ENCODE measurements at places on chromosomes 7 and 10.

DNA sequence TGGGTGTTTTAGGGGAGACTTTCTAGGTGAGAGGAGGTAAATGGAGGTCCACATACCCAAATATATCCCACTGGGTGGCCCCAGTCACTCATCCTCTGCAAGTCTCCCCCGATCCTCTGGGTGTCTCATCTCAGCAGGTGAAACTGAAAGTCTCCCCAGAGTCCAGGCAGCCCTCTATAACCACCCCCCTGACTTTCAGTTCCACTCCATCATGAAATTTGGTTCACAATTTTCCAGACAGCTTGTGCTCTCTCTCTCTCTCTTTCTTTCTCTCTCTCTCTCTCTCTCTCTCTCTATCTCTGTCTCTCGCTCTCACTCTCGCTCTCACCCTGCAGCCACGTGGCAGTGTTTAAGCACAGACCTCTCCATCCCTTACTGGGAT lies 56.7 kb upstream of the ELN start:
- no peak for DNase-seq

DNA sequence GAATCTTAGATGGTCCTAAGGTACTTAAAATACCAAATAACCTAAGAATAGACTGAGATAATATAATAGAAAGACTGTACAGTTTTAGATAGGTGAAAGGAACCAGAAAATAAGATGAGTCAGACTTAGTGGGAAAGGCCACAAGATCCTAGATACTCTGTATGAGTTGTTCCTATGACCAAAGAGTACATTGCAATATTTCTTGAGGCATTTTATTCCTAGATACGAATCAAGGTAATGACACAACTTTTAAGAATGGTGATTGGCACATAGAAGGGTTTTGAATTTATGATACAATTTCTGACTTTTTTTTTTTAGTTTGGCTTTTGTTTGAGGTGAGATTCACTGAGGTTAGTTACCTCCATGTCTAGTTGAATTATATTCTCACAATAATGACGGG lies 30.2 kb downstream of the MGAM start:
- no peak for DNase-seq

DNA sequence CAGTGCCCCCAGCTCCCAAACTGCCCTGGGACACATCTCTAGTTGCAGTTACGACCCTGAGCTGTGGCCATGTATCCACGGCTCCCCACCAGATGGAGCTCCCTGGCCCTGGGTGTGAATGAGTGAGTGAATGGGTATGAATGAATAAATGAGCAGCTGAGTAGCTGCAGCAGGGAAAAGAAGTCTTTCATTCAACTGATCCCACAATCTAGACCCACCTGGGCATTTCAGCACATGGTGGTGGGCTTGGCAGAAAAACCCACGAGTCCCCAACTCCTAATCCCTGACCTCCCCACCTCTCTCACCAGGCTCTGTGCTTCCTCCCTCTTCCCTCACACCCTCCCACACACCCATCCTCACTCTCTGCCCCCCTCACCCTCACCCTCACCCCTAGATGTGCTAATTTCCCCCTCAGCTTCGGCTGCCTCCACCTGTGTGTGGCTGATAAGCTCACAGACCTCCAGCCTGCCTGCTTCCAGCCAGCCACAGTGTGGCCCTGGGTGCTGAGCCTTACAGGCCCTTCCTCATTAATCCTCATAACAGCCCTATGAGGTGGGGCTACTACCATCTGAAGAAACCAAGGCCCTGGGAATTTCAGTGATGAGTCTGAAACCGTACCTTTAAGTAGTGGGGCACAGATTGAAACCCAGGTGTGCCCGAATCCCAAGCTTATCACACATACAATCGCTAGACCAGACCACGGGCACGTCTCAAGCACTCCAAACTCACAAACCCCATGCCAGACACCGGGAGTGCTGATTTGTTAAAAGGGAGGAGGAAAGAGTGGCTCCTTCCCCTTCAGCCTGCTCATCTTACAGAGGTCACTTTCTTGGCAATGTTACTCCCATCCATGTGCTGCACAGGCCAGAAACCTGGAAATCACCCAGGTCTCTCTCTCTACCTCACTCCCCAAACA lies 2.2 kb upstream of the ATP6V1F start:
- DNase-seq: no peak

- DNase-seq: no peak
Measured at GRCh38 chr7:3260401-3260715, 40.7 kb upstream of the SDK1 start.

GRCh38 chr10:132149917-132150316 lies 36.8 kb upstream of the DPYSL4 start:
- no peak for DNase-seq

DNA sequence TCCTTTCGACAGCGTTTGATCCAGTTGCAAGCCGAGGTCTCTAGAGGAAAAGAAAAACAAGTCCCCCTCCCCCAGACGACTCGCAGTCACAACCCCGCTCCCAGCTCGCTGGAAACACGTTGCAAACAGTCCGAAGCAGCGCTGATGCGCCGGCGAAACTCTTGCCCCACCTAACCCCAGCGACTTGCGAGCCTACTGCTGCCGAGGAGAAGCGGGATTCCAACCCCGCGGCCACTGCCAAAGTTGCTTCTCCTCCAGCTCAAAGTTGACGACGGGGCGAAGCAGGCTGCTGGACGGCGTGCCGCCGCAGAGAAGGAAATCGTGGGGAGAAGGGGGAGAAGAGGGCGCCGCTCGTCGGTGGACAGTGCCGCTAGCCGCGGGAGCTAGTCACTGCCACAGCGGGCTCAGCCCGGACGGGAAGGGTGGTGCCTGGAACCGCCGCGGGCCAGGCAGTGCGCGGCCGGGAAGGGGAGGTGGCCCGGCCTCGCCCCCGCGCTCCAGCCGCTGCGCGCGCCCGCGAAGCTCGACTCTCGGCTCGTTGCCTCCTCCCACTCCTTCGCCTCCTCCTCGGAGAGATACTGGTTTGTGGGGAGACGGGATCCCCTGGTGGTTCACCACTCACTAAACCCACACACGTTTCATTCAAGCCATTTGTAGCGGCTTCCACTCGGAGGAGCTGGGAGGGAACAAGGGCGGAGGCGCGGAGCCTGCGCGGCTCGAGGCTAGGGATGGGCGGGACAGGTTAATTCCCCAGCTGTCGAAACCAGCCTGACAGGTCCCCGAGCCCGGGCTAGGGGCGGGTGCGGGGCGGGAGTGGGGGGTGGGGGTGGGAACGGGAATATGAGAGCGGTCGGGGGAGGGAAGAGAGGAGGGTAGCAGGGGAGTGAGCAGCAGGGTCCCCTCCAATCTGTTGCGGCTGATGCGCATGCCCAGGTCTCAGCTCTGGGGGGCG lies at the start of gene GPR37:
GPR37 (minus strand) TSS at position 392 of the 952 bp plus-strand sequence. CDS start 816 bp downstream, outside the sequence.
- DNase-seq: no peak

DNA sequence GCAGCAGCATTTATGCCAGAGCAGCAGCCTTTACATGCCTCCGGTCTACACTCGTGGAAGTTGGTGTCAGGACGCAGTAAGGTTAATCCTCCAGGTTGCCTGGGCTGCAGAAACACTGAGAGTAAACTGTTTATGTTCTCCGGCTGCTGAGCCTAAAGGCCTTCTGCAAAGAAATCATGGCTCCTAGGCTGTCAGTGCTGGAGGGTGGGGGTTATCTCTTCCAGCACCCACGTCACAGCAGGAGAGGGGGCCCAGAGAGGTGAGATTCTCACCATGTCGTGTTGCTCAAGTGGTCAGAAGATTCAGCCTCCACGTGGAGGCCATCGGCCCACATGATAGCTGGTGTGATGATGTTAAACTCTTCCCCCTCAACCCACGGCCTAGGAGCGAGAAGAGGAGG lies 41.2 kb downstream of the COL13A1 start:
- DNase-seq: no peak

DNA sequence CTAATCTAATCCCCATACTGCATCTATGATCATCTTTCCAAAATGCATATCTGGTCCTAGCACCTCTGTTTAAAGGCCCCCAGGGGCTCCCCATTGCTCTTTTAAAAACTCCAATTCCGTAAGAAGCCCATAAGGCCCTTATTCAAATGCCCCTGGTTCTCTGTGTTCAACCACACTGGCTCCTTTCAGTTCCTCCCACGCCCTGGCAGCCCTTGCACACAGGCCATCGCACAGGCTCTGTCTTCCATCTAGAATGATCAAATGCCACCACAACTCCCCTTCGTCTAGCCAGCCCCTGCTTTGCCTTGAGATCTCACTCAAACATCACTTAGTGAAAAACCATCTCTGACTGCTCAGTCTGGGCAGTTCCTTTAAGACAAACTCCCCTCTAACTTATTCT lies 112.9 kb upstream of the LYZL2 start:
- no peak for DNase-seq

DNA sequence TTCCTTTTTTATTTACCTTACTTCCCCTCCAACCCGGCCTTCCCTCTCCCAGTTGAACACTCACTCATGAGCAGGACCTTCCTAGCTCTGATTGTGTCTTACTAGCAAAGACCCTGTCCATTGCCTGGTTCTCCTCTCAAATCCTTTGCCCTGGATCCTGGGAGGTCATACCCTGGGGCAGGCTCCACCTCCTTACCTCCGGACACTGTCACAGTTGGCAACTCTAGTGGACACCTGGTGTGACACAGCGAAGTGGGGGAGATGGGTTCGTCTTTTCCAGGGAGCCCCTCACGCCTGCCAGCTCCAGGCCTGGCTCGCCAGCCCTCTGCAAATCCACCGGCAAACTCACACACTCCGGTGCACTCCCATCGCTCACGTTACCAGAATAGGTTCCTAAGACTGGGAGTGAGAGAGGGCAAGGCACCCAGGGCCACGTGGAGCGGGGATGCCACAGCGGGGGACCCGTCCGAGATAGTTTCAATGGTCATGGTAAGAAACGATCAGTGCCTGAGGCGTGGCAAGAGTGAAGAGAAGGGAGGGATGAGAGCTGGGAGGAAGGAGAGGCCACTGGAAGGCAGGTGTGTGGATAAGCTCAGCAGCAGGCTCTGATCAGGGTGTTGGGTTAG lies 30.9 kb upstream of the TMEM72 start:
- DNase-seq: no peak

GRCh38 chr7:41878309-41879295 lies 175.7 kb upstream of the INHBA start:
- DNase-seq: no peak

GRCh38 chr10:78623578-78624215 lies 445.1 kb upstream of the ZMIZ1 start:
- no peak for DNase-seq

DNA sequence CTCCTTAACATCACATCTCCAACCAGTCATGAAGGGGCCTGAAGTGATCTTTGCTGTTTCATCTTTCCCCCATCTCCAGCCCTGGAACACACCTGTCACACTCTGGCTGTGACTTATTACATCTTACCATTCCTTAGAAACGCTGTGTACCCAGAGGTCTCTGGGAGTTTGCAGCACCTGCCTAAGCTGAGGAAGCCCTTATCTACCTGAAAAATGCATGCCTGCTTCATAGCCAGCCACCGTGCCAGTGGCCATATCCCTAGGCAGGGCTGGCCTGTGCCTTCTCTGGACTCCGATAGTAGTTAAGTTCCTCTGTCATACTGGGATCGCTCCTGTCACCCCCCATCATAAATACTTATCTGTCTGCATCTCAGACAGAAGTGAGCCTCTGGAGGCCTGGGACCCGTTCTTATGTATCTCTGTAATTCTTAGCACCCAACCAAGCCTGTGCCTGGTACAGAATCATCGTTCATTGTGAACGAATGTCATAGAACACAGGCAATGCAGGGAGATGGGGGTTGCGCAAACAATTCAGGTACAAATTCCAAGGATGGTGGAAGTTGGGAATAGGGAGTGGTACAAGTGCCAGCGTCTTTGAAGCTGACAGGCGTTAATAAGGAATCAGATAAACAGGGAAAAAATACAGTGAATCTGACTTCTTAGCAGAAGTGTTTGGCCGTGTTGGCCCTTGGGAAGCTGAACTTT lies 254.6 kb downstream of the CAMK1D start:
- DNase-seq: no peak

- DNase-seq: peak; percentile 35
Measured at GRCh38 chr7:30348083-30348560, 63.7 kb downstream of the ZNRF2 start.

GRCh38 chr10:60465801-60466200 lies 76.1 kb upstream of the ANK3 start:
- no peak for DNase-seq

GRCh38 chr10:59362144-59362958 lies at the start of gene FAM13C:
Gene FAM13C (minus strand): TSS chr10:59362549. CDS start chr10:59362460, 89 bp downstream.
- DNase-seq: no peak

DNA sequence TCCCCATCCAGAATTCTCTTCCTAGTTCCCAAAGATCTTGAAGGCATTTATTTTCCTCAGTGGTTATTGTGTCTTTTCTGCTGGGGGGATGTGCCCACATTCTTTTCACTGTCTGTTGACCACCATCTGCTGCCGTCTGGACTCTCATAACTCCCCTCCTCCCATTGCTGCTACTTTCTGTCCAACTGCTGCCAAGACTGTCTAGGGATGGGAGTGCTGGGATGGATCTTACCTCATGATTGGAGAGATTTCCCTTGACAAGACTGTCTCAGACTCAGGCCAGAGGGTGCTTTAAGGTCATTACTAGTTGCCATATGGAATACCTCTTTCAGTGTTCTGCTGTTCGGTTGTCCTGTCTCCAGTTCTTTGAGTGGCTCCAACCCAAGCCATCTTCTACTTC lies 141.6 kb downstream of the C1GALT1 start:
- no peak for DNase-seq

DNA sequence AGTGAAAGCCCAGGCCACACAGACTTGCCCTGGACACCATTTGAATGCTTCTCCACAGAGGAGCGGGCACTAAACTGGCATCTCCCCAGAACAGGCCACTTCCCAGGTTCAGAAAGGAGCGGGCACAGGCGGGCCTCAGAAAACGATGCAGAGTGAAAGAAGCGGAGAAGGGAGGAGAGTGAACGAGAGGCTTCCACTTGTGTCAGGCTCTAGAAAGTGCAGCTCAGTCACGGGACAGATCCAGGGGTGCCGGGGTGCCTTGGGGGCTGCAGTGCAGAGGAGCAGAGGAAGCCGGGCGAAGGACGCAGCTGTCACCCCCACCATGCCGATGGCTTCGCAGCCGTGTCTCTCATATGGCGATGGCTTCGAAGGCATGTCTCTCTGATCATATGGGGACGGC lies 26.1 kb upstream of the PRKAR1B start:
- DNase-seq: no peak

- DNase-seq: no peak
Measured at GRCh38 chr10:17062955-17063484, 66.6 kb downstream of the CUBN start.

DNA sequence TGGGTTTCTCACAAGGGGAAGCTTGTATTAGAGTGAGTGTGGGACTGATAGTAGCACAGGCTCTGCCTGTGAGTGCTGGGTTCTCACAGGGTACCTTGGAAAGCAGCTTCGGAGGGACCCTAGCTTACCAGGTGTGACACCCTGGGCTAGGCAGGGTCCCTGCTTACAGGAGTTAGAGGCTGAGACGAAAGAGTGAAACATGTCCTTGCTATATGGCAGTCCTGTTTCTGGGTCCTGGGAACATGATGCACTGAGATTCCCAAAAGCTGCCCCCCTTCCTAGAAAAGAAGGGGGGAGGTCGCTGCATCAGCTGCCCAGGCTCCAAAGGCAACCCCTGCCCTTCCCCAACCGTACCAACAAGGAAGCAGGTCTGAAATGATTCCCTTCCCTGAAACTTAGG lies 6.3 kb upstream of the ARHGAP22 start:
- DNase-seq: no peak

DNA sequence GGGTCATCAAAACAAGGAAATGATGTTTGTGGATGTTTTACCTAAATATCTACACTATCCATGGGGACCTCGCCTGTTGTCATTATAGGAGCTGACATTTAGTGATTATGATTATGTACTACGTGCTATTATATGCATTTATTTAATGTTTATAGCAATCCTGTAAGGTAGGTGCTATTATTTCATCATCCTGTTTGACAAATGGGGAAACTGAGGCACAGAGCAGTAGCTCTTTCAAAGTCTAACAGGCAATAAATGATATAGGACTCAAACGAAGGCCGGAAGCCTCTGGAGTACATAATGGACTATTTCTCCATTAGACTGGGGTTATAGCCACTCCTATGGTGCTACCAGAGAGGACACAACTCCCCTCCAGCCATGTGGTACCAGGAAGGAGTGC lies 60.6 kb upstream of the KDM7A start:
- no peak for DNase-seq
